ENCODE measurements at places on chromosomes 12 and 14.

GRCh38 chr14:50998612-50999011 is 54.3 kb upstream of the PYGL start:
- no peak for DNase-seq

- no peak for DNase-seq
These were observed 9.7 kb downstream of the FUT8 start for GRCh38 chr14:65422088-65422834.

DNA sequence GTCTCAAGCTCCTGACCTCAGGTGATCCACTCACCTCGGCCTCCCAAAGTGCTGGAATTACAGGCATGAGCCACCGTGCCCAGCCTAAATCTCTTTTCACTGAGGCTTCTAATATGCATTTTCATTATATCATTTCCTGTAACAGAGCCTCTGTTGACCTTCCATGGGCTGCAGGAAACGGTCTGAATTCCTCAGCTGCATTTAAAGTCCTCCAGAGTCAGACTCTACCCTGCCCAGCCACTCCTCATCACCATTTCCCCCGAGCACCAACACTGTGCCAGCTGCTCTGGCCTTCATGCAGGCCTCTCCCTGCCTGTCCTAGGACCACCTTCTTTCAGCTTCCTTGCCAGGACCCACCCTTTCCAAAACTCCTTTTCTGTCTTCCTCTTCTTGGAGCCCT is 9.8 kb upstream of the NFKBIA start:
- DNase-seq = no peak

DNA sequence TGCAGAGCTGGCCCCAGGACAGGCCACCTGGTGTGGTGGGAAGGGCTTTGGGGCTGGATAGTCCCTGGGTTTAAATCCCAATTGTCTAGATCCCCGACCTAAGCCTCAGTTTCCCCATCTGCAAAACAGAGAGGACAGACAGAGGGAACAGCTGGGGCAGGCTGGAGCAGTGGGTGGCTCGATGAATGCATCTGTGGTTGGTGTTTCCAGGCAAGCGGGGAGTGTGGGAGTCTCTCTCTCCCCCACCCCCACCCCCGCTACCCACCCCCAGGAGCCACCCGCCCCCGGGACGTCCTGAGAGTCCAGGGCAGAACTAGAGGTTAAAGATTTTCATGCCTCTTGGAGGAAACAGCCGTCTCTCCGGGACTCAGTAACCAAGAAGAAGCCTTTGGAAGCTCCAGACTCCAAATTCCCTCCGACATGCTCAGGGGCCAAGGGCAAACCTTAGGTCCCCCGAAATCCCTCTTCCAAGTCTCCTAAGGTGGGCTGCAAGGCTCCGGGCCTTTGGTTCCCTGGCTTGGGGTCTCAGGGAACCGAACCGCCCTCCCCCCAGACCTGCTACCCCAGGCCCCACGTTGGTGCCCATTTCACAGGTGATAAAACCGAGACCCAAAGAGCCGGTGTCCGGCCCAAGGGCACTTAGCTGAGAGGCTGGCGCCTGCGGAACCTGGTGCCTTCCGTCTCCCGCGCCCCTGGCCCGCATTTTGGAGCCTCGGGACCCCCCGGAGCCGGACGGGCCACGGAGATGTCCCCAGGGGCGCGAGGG is 474 bp downstream of the TRPV4 start:
- DNase-seq = no peak

DNA sequence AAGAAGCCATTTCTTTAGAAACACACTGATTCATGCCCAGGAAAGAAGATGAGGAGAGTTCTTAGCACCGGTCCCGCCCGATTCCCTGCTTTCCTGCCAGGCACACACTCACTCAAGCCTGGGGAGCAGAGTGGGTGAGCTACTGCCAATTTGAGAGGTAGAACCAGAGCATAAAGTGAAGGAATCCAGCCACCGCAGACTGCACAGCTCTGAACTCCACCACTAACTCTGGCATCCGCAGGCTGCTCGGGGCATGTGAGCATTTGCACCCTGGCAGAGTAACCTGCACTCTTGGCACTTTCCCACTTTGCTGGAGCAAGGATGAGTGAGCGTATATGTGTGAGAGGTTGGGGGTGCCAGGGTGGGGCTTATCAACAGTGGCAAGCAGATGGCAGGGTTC is 4.0 kb upstream of the SYNDIG1L start:
- no peak for DNase-seq

- no peak for DNase-seq
These were observed 718 bp upstream of the TROAP start for GRCh38 chr12:49322367-49322707.

DNA sequence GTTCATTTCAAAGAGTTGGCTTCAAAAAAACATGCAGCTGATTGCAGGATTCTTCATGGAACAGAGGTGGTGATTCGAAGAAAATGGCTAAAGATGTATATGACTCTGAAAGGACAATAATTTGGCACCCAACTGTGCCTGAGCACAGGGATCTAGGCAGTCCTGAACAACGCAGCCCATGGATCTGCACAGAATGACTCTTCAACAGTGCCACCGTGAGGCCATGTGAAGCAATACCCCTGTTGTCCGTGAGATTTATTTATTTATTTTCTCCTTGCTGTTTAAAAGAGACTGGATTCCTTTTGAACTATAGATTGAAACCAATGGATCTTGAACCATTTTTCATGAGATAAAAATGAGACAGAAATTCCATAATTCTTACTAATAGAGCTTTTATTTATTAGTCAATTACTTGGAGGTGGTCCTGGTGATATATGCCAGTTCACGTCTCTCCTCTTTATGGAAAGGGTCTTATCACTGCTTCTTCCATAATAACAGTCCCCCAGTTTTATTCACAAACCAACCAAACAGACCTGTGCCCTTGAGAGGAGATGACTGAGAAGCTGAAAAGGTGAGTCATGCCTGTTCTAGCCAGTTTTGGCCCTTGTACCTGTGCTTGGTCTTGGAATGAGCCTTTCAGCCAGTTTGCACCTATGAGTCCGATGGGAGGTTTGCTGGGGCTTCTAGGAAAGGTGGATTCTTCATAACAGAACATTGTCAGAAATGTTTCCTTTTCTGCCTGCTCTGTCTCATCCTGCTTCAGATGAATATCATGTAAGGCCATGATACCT is 1598.3 kb downstream of the AACS start:
- no peak for DNase-seq

GRCh38 chr14:50599700-50600444 is 39.9 kb downstream of the ATL1 start:
- DNase-seq = no peak

- DNase-seq = no peak
These were observed 4.7 kb upstream of the TTC7B start for GRCh38 chr14:90820958-90821357.

DNA sequence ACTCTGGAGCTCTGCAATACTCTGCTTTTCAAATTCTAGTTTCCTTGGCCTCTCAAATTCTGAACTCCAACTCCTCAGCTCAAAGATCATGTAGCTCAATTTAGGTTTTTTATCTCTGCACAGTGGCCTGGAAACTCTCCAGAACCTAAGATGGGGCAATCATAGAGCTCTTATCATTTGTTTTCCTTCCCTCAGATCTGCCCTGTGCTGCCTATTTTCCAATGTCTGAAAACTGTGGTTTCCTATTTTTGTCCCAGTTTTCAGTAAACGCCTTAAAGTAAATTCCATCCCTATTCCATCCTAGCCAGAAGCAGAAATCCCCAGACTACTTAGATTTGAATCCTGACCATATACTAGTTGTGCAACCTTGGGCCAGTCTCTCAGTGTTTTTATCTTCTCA is 73.2 kb downstream of the CEP83 start:
- no peak for DNase-seq

GRCh38 chr12:131097202-131098177 is 143.8 kb downstream of the ADGRD1 start:
- DNase-seq = peak; percentile 24

- peak; percentile 68 for DNase-seq
These were observed 23.8 kb upstream of the PHC1 start for GRCh38 chr12:8890313-8891085.

GRCh38 chr12:118055865-118056773 is 4.9 kb downstream of the WSB2 start:
- no peak for DNase-seq

- DNase-seq = no peak
These were observed 432.9 kb downstream of the ZFP36L1 start for GRCh38 chr14:68359837-68360552.

GRCh38 chr12:48852734-48853688 is 1.0 kb upstream of the DDX23 start:
- DNase-seq = peak; percentile 90

DNA sequence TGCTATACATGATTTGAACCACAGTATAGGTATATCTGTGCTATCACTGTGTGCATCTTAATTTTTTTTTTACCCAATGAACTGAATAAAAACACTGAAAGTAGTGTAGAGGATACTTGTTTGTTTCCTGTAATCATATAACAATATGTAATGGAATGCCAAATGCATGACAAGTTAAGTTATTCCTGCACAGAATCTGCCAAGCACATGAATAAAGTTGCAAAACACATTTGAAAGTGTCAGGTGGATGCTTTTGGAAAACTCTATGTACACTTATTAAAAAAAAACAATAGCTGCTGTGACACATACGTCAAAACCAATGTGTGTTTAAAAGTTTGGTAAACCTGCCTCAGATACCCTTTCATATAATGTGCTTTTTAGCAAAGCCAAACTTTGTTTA is 1638.1 kb upstream of the SEL1L start:
- no peak for DNase-seq

DNA sequence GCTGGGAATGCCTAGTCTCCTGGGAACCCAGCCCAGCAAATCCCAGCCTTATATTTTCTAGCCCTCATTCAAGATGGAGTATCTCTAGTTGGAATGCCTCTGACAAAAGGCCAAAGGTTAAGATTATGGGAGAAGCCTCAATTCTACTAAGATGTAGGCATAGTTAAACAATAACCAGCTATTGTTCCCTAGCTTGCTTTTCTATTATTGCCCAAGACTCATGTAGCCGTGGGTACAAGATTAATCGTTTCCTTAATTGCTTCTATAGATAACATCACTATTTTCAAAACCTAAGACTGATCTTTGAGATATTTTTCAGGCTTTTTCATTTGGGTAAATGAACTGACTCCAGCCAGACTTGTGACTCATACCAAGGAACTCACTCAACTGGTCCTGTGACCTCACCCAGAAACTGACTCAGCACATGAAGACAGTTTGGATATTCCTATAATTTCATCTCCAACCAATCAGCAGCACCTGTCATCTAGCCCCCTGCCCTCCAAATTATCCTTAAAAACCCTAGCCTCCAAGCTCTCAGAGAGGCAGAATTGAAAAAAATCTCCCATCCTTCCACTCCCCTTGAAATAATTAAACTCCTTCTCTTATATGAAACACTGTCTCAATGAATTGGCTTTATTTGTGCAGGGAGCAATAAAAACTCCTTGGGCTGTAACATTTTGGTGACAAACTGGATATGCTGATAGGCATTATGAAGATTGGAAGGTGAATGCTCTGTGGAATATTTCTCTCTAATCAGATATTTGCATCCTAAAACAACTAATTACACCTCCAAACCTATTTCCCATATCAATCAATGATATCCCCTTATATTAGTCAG is 589.0 kb downstream of the C12orf50 start:
- DNase-seq = no peak

- DNase-seq = no peak
These were observed 310.0 kb upstream of the DCN start for GRCh38 chr12:91492648-91493047.

DNA sequence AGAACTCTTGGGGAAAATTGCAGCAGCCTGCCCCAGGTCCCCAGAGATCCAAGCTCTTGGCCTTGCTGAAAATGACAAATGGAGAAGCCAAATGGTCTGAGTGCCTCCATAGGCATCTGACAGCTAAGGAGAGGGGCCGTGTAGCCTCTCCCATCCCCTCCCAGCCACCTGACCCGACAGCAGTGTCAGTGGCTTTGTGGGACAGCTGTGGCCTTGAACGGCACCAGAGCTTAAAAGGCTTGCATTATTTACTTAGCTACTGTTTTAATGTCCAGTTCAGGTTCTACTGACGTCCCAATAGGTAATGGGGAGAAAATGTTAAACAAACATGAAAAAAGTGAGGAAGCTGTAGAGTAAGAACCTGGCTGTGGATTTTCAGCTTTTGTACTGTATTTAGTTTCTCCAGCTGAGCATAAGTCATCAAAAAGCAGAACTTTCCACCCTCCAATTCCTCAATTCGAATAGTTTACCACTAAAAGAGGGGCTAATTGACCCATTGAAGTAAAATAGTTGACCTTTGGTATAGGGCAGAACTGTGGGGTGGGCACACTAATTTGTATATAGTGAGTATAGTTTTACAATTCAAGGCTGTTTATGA is 50.0 kb downstream of the FOS start:
- DNase-seq = no peak

DNA sequence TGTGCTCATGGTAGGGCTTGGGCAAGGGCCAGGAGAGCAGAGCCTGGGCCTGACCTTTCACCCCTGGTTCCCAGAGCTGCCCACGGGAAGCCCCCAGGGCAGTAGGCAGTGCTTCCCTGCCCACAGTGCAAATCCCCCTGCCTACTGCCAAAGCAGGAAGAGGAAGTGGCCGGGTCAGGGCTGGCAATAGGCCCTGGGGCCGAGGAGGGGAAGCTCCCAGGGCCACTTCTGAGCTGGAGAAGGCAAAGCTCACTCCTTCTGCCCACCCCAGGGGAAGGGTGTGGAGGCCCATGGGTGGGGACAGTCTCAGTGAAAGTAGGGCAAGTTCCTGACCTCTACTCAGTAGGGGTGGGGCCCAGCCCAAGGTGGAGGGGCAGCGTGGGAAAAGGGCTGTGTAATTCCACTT is 5.4 kb upstream of the NR4A1 start:
- DNase-seq = no peak

DNA sequence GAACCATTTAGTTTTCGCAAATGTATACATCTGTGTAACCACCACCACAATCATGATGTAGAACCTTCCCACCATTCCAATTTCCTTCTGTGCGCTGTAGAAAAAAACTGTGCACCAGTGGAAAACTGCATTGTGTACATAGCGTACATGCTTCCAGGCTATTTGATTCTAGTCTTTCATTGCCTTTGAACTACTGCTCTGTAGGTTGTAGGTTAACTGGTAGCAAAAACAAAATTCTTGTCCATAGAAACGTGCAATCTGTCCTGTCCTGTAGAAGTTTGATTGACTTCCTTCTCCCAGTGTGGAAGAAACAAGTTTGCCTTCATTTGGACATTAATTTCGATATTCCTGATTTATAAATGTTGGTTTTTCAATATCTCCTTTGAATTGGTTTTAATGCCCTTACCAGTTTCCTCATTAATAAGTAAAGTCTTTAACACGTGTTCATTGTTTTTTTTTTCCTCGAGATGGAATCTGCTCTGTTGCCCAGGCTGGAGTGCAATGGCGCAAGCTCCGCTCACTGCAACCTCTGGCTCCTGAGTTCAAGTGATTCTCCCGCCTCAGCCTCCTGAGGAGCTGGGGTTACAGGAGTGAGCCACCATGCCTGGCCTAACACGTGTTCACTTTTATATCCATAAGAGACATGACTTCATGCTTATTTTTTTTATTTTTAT is 3.6 kb upstream of the ISM2 start:
- no peak for DNase-seq

GRCh38 chr14:35557221-35557747 is 23.3 kb downstream of the INSM2 start:
- DNase-seq = no peak

Data from left hindlimb (tissue), 1 donor.